Mononuclear cell (primary cell): ENCODE measurements at places on chromosomes 6 and 20. TPM values are rescaled to one million over a fixed set of nuclear protein-coding genes. Genes with fewer than 3 reads are reported as not detected.

Gene FUT9
- under 0.01 TPM for total RNA-seq

Gene DLL1
- total RNA-seq: 1.8 TPM

Gene PGC
- total RNA-seq: 0.10 TPM

Gene DAAM2
- total RNA-seq: under 0.01 TPM

Gene CASS4
- total RNA-seq: 13.4 TPM

Gene ELOVL2
- total RNA-seq: not detected

Gene ADTRP
- 32.7 TPM for total RNA-seq

Gene NINL
- 0.73 TPM for total RNA-seq

Gene ESR1
- 0.63 TPM for total RNA-seq

Gene IMPG1
- total RNA-seq: not detected

Gene MLN
- total RNA-seq: not detected

Gene ANKRD66
- total RNA-seq: not detected
